ENCODE measurements at places on chromosomes 5 and 9. TPM values are rescaled to one million over a fixed set of nuclear protein-coding genes. Genes with fewer than 3 reads are reported as not detected.

SLC1A1 gene
- total RNA-seq: 0.14 TPM

CAMK2A gene
- not detected for total RNA-seq

NANS gene
- 56.6 TPM for total RNA-seq

DNA sequence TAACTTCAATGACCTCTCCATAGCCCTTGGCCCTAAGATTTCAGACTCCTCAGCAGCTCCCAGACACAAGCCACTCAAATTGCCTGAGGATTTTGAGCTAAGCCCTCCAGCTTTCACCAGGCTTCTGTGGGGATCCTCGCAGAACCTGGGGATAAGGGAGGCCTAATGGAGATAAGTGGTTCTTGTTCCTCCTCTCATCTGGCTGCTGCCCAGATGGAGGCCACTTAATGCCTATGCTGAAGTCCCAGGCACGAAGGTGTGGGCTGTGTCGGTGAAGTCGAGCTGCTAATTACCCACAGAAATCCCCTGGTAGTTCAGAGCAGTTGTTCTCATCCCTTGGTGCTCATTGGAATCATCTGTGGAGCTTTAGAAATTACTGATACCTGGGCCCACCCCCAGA lies 10.3 kb upstream of the FAT2 start:
- DNase-seq: no peak

DNA sequence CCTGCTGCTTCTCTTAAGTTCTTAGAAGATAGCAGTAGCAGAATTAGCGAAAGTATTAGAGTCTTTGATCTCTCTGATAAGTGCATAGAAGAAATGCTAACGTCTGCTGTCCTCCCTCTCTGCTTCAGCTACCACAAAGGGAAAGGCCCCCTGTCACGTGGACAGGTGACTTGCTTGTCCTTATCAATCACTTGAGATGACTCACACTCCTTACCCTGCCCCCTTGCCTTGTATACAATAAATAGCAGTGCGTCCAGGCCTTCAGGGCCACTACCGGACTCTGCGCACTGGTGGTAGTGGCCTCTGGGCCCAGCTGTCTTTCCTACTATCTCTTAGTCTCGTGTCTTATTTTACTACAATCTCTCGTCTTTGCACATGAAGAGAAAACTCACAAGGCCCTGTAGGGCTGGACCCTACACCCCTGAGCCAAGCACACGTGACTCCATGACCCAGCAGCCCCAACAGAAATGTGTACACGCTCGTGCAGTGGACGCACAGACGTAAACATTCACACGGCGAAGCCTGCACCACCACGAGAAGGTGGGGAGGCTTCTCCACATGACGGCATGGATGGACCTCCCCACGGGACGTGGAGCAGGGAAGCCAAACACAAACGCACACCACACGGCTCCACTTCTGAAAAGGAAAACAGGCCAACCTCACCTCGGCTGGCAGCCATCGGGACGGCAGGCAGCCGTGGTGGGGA lies 38.3 kb downstream of the PNPLA7 start:
- no peak for DNase-seq

DNA sequence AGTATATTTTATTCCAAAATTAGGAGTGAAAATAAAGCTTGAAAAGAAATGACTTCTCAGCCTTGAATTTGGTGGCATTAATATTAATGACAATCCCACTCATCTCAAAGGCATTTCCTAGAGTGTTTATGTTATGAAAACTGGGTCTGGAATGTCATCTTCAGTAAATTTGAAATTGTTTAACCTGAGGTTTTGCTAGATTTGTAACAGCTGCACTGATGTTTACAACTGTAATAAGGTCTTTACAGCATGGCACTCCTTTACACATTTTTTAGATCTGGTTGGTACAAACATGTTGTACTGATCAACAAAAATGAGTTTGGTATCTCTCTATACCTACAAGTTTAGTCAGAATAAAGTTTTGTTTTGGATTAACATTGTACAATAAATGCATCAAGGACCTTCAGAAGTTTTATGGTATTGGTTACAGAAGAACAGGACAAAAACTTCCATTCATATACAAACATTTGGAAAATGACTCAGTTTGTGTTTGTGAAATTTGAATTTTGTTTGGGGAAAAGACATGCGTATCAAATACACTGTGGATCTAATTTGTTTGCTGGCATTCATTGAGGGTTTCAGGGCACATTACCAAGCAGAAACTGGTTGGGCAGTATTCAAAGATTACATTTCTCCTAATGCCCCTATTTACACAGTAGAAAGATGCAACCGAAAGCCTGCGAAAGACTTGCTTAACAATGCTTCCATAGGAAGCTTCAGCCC lies 11.6 kb downstream of the FANCC start:
- DNase-seq: no peak

DNA sequence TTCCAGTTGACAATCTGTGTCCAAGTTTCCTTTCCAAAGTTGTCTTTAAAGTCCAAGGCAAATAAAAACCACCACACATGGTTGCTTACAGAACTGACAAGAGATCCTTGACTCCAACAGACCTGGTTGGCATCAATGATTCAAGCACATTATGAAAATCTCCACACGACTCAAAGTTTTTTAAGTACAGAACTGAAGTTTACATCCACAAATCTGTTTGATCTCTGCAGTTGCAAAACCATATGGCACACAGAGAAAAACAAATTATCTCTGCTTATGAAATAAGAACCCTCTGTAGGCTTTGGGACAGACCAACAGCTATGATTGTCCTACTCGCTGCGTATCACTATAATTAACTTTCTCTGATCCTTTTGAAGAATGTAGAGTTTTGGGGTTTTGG lies 60.8 kb downstream of the MLLT3 start:
- no peak for DNase-seq

GRCh38 chr9:108850293-108850897 lies 5.4 kb downstream of the ACTL7B start:
- DNase-seq: no peak

DNA sequence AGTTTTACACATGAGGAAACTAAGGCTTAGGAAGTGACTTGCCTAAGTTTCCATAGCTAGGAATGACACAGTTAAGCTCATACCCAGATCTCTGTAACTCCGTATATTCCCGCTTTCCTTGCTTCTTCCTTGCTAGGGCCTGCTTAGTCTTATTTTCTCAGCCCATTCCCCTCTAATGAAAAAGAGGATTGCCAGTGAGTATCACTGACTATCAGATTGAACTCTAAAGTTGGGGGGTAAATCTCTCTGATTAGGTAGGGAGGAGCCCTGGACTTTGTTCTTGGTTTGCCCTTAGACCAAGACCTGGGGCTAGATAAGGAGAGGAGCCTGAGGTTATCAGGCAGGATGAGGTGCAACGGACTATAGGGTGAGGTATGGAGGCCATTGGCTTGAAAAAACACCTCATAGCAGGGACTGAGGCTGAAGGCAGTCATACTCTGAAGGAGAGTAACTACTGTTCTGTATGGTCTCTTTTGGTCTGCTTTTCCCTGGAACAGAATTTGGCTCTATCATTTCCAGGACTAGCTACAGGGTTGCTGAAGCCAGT lies 2.5 kb downstream of the TRIM32 start:
- DNase-seq: no peak

DNA sequence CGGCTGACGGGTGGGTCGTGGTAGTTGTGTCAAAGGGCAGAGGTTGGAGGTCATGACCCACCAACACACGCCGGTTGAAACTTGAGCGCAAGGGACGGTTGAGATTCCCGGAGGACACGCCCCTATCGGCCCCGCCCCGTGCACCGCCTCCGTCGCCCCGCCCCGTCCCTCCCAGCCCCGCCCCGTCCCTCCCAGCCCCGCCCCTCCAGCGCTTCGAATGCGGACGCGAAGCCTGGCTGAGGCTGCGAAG lies 226 bp upstream of the RANBP17 start:
- no peak for DNase-seq

DNA sequence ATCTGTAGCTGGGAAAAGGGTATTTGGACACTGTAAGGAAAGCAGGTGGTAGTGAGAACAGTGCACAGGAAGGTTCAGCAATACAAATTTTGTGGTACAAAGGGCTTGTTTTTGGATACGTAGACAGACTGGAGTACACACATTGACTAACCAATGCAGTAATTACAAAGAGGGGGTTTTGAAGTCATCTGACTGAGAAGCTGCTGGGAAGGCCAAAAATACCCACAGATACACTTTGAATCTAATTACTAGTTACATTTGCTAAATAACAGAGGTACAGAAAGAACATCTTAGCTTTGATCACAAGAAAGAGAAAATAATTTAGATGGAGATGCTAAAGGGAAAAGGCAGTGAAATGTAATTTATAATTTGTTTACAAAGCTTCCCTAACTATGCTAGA lies 45.9 kb downstream of the PKD2L2 start:
- no peak for DNase-seq

GRCh38 chr9:116998305-116998704 lies 311.2 kb downstream of the TRIM32 start:
- DNase-seq: no peak

All from activated T-cell treated with anti-CD3 and anti-CD28 coated beads, Interleukin-2, amount 50 U/mL, for 72 hours (primary cell).